Activated T-helper 9 cell treated with anti-CD3 and anti-CD28 coated beads, Interleukin-2, amount 50 U/mL, for 16 hours (primary cell): ENCODE measurements at places on chromosomes 4 and X.

DNA sequence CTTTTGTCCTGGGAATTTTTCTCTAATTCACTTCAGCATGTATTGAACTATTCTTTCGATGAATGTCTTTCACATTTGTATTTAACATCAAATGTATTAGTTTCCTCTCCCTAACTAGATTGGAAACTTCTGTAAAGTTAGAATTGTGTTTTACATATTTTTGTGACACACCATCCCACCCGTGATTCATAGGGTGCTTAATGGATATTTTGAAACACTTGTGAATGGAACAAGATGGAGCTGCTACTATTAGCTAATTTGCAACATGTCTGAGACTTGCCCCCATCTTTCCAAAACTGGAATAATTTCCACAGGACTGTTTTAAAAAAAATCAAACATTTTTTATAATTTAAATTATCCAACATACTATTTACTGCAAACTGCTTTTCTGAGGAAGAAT lies 30.2 kb upstream of the GNPDA2 start:
- DNase-seq = no peak

- no peak for DNase-seq
These were observed 903.8 kb downstream of the STIM2 start for GRCh38 chr4:27764526-27764837.

DNA sequence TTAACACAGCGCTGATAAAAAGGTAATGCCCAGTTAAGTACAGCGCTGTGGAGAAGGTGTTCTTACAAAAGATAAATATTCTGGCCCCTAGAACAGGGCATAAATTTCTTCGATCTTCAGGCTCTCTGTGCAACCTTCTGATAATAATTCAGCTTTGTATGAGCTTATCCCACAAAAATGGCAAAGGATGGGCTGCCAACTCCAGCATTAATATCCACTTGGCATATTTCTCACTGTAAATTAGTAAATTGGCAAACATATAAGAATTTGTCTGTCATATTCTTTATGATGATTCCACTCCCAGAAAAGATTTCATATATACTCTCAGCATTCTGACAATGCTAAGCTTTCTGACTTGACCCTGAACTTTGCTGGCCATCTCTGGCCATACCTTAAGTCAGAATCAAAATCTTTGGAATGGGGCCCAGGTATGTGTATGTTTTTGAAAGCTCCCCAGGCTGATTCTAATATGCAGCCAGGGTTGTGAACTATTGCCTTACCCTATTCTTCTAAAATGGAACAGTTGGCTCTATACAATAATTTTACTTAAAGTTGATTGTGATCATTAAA lies 134.8 kb downstream of the FRYL start:
- DNase-seq = no peak

DNA sequence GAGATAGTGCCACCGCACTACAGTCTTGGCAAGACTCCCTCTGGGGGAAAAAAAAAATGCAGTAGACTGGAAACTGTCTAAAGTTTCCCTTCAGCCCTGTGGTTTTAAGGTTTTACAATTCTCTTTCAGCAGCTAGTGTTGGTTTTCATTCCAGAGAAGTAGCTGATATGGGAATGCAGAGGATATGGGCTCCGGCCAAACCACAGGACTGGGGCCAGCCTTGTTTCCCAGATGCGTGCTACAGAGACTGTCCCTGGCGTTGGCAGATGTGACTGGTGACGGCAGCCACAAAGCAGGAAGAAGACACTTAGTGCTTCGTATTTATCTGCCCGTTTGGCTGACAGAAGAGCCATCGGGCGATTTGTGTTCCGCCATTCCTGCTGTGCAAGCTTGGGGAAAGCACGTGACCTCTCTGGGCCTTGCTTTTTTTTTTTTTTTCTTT lies 43.2 kb downstream of the ZBTB49 start:
- DNase-seq = no peak

DNA sequence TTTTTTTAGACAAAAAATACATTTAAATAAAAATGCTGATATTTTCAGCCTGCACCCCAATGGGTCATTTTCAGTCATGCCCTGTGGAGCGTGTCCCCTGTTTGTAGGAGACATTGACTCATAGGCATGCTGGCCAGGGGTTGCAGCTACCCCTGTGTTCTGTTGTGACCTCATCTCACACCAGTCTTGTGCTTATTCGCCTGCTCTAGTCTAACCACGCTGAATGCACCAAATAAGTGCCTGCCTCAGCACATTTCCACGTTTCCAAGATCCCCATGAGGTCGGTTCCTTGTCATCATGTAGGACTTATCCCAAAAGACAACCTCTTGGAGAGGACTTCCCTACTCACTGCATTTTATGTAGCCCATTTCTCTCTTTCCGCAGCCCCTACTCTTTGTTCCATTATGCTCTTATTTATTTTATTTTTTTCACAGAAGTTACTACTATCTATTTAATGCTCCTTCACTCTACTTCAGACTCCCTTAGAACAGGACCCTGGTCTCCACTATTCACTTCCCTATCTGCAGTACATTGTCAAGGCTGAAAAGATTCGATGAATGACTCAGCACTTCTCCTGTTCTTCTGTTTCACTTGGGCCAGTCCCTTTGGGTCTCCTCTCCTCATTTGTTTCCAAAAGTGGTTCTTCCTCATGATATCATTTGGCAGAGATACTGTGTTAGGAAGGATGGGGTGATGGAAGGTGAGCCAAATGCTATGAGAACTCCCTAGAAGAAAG lies 109.7 kb downstream of the MSL3 start:
- no peak for DNase-seq

GRCh38 chr4:184351560-184352451 lies 122.5 kb downstream of the IRF2 start:
- DNase-seq = no peak

GRCh38 chr4:5224340-5224739 lies 173.1 kb downstream of the STK32B start:
- no peak for DNase-seq

DNA sequence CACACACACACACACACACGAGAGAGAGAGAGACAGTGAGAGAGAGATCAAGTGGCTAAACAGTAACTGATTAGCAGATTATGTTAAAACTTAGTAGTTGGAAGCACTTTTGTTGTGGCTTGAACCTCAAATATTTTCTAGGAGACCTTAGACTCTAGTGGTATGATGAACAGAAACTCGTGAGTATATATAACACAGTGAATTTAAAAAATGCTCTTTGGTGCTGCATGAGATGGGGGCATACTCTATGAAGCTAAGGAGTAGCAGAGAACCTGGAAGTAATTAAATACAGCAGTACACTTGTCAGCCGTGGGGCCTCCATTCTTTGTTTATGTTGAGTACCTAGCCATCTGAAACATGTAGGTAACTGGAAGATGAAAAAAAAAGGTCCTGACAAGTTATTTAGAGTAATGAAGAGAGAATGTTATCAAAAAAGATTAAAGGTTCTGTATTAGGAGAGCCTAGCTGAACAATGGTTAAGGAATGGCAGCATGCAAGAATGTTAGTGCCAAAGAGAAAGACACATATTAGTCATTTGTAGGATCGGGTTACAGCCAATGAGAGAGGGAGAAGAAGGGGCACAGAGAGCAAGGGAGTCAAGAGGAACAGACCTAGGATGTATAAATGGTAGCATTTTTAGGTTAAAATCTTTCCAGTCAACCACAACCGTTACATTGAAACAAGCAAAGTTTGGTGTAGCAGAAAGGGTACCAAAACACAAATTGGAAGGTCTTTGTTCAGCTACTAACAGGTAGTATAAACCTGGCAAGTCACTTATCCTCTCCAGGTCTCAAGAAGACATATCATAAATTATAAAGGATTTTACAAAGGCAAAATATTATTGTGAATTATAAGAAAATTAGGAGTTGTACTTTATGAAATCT lies 316.7 kb upstream of the DIPK2B start:
- DNase-seq = no peak

- DNase-seq = no peak
These were observed 317 bp upstream of the FRMPD4 start for GRCh38 chrX:12137951-12138360.

DNA sequence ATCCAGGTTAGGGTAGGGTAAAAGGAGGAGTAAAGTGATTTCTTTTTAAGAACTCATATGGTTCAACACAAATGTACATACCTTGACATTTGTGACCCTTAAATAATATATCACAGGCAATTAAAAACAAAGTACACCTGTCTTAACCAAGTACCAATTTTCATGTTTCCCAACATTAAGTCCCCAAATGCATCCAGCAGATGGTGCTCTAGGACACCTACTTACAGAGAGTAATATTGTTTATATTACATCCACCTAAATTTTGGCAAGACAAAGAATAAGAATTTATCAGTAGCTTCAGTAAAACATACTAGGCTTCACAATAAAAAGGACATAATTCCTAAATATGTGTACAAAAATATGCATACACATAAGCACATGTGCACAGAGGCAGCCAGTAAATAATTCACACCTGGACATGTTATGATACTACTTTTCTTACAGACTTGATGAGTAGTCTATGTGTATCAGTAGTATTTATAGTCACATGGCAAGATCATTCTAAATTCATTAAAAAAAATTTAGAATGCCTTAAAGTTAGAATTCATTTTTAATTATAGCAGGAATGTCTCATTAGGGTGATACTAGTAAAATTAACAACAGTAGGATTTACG lies 219.7 kb downstream of the DCLK2 start:
- DNase-seq = no peak

DNA sequence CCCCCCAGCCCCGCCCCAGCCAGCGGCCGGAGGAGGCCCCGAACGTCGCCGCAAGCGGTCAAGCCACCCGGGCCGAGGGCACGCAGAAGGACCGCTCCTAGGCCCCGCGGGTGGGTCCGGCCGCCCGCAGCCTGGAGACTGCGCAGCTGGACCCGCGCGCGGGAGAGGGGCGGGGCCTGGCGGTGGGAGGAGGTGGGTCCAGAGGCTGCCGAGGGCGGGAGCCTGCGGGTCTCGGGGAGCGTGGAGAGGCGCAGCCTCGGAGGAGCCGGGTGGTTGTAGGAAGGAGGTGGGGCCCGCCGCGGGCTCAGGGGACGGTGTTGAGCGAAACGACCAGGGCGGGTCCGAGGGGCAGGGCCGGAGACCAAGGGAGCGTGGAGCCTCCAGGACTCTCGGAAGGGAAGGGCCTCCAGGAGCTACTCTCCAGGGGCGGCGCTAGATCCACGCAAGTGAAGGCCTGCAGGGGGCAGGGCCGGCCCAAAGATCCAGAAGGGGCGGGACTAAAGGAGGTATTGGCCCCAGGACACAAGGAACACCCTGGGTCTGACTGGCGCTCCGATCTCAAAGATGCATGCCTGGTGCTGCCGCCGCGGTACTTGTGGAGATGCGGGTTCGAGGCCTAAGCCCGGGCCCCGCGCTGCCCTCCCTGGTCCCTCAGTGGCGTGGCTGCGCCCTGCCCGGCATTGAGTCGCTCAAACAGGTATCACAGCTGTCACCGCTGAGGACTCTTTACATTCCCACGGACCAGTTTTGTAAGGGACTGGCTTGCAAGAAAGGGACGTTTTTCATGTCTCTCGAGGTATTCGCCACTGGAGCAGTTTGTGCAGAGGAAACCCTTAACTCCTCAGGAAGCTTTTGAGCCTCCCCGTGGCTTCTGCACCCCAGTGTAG lies 5.9 kb downstream of the TIMM17B start:
- DNase-seq = peak; percentile 65

DNA sequence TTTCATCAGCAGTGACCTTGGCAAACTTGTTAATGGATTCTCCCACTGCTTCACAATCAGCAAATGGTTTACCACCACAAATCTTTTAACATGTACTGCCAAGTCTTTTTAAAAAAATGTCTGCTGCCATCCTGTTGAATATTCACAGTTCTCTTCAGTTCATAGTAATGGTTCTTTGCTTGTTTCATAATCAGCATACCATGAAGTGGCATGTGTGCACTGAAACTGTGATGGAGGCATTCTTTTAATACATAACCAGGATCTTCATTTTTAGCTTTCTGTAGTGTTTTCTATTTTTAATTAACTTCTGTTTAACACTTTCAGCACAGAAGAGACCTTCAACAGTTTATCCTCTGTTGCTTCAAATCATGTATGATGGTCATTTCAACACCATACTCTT lies 230.1 kb upstream of the ARSJ start:
- DNase-seq = no peak
